ENCODE measurements at places on chromosomes 4 and X.

- DNase-seq, result no peak
Observed at GRCh38 chr4:58871509-58871908, 1761.3 kb upstream of the IGFBP7 start.

GRCh38 chr4:122224348-122224747, 72.2 kb downstream of the BLTP1 start:
- DNase-seq, result no peak

GRCh38 chr4:78876568-78877320, 62.5 kb downstream of the PAQR3 start:
- DNase-seq, result no peak

- no peak for DNase-seq
Observed at GRCh38 chr4:188221090-188221489, 81.8 kb downstream of the TRIML1 start.

GRCh38 chr4:173501592-173502150, 28.4 kb downstream of the HAND2 start:
- DNase-seq, result no peak

DNA sequence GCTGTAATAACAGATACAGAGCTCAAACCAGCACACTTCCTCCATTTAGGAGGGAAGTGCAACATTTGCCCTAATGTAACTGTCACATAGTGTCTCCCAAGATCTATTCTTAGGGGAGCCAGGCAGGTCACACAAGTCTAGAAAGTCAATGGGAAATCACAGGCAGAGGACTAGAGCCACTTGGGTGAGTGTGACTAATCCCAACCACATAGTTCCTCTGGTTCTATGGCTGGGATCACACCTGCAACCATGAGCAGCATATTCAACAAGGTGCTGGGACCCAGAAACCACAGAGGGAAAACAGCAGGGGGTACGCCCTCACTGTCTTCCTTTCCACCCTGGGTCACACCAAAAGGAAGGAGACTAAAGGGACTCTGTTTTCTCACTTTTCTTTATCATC, 66.8 kb upstream of the TACR3 start:
- DNase-seq, result no peak

DNA sequence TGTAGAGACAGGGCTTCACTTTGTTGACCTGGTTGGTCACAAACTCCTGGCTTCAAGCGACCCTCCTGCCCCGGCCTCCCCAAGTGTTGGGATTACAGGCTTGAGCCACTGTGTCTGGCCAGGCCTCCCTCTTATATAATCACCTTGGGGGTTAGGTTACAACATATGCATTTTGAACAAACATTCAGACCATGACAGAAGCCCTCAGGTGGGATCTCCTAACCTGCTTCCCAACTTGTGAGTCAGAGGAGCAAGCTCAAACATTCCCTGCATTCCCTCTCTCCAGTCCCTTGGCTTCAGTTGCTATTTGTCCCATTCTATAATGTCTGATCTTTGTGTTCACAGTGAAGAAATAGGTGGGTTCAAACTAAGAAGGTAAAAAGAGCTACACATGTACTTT, 76.5 kb upstream of the NRK start:
- DNase-seq, result no peak

DNA sequence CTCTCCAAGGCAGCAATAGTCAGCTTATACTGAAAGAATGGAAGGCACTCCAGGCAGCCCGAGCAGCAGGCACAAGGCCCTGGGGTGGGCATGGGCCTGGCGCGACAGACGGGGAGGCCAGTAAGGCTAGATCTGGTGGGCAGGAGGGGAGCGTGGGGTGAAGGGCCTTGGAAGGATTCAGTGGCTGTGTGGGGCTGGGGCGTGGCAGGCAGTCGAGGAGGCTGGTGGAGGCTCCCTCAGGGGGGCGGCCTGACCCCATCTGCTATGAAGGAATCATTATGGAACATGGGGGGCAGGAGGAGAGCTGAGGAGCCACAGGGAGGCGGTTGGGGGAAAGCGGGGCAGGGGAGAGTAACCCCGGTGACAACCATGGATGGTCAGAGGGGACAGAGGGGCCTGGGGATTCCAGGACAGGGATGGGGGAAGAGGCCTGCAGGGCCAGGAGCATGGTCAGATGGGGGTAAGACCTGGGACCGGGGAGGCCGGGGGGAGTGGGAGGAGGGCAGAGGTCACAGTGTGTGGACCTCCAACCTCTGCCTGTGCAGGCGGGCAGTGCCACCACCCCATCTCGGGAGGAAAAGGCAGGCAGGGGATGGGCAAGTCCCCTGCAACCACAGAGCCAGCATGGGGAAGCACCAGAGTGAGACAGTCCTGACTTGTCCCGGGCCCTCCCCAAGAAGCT, 70.3 kb downstream of the ACOX3 start:
- DNase-seq, result no peak

DNA sequence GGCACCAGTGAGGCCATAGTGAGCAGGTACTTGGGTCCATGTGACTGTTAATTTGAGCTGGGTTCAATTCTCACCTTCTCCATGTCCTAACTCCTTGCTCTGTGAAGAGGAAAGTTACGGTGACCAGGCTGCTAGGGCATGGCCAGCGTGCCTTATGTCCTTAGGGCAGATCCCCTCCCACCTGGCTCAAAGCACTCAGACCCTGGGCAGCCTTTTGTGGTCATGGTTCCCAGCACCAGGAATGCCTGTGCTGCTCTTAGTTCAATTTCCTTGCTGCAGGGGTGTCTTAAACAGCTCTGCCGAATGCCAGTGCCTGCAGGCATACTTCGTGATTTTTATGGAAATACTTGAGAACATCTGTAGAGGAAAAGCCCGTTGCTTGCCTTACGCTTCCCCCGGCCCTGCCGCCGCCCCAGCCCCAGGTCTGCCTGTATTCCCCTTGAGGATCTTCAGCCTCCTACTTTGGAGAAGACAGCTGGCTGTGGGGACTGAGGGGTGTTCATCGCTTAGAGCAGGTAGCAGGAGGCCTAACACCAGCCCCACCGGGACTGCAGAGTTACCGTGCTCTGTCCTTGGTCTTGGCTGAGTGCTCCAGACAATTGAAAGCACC, 3.1 kb upstream of the CDK16 start:
- no peak for DNase-seq

- DNase-seq, result no peak
Observed at GRCh38 chr4:168741281-168742173, 244.7 kb downstream of the PALLD start.

GRCh38 chr4:26345565-26345938, 24.7 kb downstream of the RBPJ start:
- DNase-seq, result no peak

DNA sequence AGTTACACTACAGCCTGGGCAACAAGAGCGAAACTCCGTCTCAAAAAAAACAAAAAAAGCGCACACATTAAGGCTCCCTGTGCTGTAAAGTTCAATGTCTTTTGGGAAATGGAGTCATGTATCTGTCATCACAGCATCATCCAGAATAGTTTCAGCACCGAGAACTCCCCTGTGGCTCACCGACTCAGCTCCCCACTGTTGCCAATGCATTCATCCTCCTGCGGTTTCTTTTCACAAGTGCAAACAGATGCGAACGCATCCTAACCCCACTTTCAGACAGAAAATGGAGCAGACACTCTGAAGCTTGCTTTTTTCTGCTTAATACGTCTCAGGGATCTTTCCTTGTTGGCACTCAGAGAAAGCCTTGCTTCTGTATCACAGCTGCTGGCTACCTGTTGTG, 13.8 kb upstream of the SH3TC1 start:
- no peak for DNase-seq

GRCh38 chrX:49656533-49656932, 39.3 kb downstream of the PAGE1 start:
- DNase-seq, result no peak

GRCh38 chrX:132271311-132271778, 52.1 kb upstream of the RAP2C start:
- DNase-seq, result no peak

DNA sequence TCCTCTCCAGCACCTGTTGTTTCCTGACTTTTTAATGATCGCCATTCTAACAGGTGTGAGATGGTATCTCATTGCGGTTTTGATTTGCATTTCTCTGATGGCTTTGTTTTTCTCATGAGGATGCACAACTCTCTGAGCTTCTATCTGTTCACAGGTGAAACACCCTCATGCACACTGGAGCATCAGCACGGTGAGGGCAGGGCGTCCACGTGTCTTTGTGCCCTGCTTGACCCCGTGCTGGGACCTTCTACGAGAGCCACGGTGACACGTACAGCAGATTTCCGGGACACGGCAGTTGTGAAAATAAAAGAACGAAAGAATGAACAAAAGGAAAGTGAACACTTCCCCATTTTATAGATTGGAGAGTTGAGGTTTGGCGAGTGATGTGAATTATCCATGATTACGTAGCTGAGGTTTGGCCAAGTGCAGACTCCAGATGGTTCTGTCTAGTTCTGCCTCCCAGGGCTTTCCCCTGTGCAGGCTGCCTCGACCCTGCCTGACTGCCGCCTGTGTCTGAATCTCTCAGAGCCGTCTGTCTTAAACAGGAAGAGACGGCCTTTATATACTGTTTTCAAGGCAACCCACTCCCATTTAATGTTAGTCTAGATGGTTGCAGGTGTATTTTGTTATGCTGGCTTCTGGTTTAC, 67.8 kb upstream of the SORBS2 start:
- DNase-seq, result no peak

- no peak for DNase-seq
Observed at GRCh38 chr4:158625544-158625943, 46.1 kb downstream of the C4orf46 start.

DNA sequence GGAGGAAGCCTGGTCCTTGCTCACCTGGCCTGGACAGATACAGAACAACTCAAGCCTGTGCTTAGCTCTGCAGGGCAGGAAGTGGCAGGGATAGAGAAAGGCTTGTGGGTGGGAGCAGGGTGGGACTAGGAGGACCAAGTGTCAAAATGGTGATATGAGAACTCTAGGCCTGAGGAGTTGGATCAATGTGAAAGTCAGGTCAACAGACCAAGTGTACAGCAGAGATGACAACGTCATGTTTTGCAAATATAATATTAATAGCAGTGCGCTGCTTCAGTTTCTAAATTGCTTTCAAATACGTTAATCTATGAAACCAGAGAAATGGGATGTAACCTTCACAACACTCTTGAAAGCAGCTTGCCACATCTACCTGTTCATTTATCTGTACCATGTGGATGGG, 114.2 kb upstream of the MAP3K15 start:
- no peak for DNase-seq

DNA sequence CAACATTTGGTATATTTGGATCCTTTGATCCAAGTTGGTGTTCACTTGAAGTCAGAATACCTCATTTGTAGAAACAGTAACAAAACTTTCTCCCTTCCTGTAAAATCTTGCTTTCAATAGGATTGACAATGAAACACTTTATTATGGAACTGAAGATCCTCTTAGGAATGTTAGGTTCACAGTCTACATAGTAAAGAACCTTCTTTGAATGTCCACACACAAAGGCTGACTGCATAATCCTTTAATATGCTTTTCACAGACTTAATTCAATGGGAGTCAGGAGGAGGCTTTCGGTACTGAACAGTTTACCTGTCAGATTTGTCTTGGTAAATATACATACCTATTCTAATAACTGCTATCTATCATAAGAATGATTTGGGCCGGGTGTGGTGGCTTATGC, 188.5 kb downstream of the SPRY1 start:
- no peak for DNase-seq

GRCh38 chr4:127139788-127140286, 492.9 kb upstream of the INTU start:
- DNase-seq, result no peak

DNA sequence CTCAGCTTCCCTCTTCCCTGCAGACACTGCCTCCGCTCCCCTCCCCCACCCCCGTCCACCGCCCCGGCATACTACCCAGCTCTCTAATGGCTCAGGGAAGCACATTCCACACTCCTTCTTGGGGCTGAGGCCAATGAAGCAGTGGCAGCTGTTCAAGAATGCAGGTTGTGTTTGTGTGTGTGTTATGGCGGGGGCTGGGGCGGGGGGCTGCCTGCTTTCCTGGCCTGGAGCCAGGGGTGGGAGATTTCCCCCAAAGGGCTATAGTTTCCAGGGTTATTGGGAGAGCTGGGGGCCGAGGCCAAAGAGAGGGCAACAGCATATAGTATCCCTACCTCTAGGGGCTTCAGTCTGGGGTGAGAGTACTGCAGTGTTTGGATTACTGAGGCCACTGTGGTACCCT, 149.4 kb downstream of the EFNB1 start:
- DNase-seq, result no peak

Measured in NCI-H1092 (cell line).